Stimulated activated CD4-positive, alpha-beta T cell treated with anti-CD3 and anti-CD28 coated beads, Interleukin-1b, Interleukin-23, amount 100 ng/mL, for 1 hour (primary cell): ENCODE measurements at places on chromosomes 11 and 22.

DNA sequence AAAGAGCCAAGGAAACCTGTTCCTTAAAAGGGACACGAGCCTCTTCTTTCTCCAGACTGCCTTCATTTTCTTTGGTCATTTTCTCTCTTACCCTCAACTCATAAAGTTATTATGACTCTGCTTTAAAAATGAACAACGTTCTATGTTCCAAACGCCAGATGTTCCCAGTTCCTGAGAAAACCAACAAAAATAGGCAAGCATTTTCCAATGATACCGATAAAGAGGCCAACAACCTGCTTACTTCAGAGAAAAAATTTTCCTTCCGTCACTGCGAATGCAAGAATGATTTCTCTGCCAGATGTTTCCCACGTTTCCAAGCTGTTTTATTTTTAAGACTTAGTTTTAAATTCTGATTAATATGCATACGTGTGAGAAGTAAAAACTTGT is 315 bp upstream of the TRPC6 start:
- DNase-seq = no peak

GRCh38 chr11:10029386-10030121 is 264.5 kb downstream of the SBF2 start:
- DNase-seq = no peak

DNA sequence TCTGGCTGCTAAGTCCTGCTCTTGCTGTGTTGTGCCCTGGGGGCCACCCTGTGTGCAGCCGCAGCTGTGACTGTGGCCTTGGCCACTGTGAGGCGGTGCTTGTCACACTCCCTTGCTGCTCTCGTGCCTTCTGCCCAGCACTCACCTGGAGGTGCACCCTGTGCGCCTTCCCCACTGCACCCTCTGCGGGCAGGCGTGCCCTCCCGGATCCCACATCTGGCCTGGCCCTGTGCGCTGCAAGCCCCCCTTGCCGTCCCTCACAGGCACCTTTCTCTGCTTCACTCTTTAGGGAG is 27.2 kb downstream of the TBX1 start:
- DNase-seq = no peak

- no peak for DNase-seq
Observed at GRCh38 chr11:70481625-70482528, 83.5 kb downstream of the CTTN start.

DNA sequence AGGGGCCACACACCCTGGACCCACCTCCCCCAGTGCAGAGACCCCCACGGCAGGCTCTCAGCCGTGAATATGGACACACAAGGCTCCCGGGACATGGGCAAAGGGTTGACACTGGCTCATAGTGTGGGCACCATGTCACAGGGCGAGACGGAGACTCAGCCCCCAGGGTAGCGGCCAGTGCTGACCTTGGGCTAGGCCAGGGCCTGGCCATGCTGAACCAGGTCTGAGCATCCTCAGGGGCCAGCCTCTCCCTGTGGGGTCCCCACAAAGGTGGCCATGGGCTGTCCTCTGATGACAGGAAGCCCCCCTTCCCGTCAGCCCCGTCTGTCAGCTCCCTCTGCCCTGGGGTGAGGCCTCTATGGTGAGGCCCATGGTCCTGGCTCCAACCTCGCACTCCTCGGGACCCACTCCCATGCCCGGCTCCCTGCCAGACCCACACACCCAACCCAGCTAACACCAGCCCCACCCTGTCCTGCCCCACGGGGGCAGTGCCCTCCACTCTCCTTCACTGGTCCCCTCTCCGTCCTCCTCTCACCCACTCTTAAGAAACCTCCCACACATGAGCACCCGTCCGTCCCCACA is 19.0 kb upstream of the PRODH start:
- no peak for DNase-seq

DNA sequence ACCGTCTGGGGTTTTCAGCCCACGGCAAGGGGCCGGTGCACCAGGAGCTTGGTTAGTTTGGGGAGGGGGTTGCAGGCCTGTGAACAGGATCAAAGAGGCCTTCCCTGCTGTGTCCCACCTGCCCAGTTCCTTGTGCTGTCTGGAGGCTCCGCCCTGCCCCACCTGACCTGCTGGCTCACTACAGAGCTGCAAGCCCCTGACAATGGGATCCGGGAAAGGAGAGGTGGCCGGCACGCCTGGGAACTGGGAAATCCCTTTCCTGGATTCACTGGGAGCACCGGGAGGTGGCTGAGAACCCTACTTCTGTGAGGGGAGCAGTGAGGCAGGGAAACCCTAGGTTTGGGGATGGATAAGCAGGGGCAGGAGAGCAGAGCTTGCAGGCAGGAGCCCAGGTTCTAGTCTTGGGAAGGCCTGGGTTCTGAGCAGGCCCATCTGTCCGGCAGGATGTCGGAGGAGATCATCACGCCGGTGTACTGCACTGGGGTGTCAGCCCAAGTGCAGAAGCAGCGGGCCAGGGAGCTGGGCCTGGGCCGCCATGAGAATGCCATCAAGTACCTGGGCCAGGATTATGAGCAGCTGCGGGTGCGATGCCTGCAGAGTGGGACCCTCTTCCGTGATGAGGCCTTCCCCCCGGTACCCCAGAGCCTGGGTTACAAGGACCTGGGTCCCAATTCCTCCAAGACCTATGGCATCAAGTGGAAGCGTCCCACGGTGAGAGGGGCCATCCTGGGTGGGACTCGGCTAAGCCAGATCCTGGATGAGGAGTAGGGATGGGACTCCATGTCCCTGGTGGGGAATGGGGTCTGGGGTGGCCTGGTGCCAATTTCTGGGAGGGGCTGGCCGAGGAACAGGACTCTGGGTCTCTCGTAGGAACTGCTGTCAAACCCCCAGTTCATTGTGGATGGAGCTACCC is 786 bp downstream of the CAPN1 start:
- no peak for DNase-seq

- DNase-seq = no peak
Observed at GRCh38 chr11:35905646-35906276, 38.1 kb upstream of the LDLRAD3 start.

DNA sequence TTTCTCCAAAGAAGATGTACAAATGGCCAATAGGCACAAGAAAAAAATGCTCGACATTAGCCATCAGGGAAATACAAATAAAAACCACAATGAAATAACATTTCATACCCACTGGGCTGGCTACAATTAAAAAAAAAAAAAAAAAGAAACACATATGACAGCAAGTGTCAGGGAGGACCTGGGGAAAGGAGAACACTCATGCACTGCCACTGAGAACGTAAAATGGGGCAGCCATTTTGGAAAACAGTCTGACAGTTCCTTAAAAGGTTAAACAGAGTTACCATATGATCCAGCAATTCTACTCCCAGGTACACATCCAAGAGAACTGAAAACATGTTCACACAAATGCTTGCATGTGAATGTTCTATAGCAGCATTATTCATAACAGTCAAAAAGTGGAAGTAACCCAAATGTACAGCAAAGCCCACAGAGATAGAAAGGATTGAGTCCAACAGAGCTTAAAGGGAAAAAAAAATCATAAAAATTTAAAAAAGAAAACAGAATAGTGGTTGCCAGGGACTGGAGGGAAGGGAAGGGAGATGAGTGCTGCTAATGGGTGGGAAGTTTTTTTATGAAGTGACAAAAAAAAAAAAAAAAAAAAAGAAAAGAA is 48.4 kb upstream of the CYP2D6 start:
- DNase-seq = no peak

DNA sequence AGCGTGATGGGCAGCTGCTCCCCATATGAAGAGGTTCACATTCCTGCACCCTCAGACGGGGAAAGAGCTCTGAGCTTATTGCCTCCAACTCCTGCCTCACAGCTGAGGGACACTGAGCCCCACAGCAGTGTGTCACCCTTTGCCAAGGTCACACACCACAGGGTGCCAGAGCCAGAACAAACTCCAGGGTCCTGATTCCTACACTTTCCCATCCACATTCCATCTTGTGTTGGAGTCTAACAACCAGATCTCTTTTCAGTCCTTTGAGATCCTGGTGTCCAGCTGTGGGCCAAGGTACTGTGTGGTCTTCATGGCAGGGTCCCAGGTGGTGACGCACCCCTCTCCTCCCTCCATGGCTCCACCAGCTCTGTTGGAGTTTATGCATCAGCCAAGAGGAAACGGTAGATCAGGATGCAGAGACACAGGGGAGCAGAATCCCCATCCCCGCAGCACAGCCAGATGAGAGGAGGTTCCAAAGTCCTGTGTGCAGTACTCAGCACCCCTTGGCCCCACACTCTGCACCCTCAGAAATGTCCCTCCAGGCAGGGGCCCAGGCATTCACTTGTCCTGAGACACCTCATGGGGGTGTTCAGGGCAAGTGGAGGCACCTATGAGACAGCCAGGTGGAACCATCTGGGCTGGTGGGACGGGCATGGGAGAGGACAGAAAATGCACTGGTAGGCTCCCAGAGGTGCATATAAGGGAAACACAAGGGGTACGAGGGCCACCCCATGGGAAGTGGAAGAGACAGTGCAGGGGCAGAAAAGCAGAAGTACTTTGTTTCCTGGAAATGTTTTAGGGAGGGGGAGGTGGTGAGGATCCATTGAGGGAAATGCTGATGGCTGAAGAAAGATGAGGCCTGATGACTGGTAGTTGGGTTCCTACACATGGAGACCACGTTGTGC is 32.6 kb upstream of the GNAZ start:
- no peak for DNase-seq

DNA sequence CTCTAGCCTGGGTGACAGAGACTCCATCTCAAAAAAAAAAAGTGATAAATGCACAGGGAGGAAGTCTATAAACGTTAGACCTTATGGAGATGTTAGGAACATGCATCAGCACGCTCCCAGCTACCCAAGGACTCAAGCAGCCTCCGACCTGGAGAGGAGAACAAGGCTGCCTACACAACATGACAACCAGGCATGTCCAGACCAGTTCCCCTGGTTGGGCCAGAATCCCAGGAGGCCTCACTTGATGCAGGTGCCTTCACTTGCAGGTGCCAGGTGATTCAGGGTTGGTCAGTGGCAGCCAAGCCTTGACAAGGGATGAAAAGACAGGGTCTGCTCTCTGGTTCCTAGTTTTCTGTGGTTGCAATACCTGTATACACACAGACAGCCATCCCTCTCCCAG is 5.9 kb downstream of the RANGAP1 start:
- no peak for DNase-seq
